Forelimb muscle (tissue), 1 donor: ENCODE measurements at places on chromosomes 3 and 15. TPM values are rescaled to one million over a fixed set of nuclear protein-coding genes. Genes with fewer than 3 reads are reported as not detected.

DNA sequence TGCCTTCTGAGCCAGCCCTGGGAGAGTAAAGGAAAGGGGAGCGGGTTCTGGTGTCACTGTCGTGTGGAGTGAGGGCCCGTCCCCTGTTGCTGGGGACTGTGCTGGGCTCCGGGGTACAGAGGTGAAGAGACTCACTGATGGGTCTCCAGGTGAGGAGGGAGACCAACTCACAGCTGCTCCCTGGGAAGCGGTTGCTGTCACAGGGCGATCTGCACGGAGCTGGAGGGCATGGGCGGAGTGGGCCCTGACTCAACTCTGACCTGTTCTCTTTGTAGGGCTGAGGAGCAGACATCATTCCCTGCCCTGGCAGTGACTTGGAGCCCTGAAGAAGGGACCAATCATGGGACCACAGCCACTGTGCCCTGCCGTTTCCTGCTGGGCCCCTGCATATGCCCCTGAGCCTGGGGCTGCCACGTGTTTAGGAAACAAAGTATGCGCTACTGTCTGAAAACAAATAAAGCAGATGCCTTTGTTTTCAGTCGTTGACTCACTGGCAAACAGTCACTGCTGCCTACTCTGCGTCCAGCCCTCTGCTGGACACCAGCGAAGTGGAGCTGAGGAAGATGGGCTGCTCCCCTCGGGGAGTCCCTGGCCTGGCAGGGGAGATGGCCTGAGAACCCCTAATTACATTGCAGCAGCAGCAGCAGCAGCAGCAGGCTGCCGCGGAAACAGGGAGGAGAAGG is 22.9 kb upstream of the PLXNA1 start:
- no peak for DNase-seq

DNA sequence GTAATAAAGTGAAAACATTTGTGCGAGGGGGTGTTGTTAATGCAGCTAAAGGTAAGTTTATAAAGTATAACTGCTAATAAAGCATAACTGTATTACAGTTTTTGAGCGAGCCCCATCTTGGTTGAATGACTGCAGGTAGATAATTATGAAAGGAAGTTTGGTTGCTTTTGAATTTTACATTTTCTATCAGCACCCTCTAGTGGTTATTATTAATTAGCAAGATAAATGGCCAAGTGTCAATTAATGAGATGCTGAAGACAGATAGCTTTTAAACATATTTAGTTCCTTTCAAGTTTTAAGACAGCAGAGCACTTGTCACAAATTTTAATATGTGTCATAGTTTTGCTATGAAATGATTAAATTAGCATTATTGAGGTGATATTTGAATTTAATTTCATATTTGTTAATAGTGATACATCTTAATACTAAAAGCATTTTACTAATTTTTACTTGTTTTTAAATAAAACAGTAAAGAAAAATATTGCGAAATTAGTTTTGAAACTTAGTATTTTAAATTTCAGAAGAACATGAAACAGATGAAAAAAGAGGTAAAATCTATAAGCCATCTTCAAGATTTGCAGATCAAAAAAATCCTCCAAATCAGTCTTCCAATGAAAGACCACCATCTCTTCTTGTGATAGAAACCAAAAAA is 15.1 kb downstream of the U2SURP start:
- DNase-seq: no peak

DNA sequence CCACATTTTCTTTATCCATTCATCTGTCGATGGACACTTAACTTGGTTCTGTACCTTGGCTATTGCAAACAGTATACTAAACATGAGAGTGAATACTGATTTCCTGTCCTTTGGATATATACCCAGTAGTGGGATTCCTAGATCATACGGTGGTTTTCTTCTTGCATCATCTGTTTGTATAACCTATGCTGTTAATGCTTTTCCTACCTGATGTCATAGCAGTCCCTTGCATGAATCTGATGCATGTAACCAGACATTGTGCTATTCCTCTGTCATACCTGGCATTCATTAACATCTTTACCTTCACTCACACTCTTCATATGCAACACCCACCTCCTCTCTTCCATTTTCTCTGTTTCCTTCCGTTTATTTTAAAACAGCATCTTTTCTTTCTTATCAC is 185.2 kb downstream of the KLHL25 start:
- DNase-seq: no peak

GRCh38 chr15:55108858-55109518 is 87.8 kb downstream of the RSL24D1 start:
- DNase-seq: no peak

DNA sequence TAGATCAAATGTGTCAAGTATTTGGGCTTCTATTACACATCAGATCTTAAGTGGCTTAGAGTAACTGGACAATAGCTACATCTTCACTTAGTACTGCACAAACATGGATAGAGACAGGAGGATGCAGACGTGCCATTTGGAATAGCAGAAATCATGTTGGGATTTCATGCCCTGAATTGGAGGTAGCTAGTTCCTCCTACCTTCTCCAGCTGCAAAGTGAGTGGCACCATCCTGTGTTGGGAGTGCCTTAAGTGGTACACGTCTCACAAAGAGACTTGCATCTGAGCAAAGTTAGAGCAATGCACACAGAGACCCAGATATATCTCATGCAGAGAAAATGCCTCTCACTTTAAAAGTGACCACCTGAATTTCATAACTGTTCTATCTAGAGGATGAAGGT is 136.5 kb downstream of the SSR3 start:
- no peak for DNase-seq

GRCh38 chr15:26171266-26171665 is 308.1 kb upstream of the ATP10A start:
- DNase-seq: no peak

GRCh38 chr3:95254758-95255157 is 1191.9 kb downstream of the NSUN3 start:
- no peak for DNase-seq

GRCh38 chr15:98063871-98064270 is 103.4 kb downstream of the ARRDC4 start:
- no peak for DNase-seq

DNA sequence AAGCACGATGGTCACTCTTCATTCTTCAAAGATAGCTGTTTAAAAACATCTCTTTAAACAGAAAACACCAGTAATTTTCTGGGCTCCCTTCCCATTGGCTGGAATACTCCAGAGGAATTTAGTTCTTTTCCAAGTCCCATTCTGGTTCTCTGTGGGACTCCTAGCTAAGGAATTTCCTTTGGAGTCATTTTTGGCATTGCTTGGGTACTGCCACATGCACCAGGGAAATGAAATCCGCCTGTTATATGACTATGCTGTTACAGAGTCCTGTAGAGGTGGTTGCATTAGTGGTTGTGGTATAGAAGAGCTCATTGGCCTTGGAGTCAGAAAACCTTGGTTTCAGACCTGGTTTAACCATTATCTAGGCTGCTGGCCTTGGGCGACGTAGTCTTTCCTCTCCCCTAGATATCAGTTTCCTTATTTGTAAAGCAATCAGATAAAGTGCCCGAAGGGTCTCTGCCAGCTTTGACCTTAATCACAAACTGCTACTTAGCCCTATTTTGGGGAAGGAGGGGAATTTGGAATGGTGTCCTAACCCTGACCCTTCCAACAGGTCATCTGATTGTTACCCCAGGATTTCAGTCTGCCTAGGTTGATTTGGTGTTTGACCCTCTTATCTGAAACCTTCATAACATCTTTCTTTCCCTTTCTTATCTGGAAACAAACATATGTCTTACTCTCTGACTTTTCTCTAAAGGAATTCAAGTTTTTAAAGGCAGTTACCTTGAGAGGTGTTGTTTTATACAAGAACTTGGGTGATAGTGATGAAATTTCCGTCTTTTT is 13.4 kb downstream of the RTP1 start:
- no peak for DNase-seq

DNA sequence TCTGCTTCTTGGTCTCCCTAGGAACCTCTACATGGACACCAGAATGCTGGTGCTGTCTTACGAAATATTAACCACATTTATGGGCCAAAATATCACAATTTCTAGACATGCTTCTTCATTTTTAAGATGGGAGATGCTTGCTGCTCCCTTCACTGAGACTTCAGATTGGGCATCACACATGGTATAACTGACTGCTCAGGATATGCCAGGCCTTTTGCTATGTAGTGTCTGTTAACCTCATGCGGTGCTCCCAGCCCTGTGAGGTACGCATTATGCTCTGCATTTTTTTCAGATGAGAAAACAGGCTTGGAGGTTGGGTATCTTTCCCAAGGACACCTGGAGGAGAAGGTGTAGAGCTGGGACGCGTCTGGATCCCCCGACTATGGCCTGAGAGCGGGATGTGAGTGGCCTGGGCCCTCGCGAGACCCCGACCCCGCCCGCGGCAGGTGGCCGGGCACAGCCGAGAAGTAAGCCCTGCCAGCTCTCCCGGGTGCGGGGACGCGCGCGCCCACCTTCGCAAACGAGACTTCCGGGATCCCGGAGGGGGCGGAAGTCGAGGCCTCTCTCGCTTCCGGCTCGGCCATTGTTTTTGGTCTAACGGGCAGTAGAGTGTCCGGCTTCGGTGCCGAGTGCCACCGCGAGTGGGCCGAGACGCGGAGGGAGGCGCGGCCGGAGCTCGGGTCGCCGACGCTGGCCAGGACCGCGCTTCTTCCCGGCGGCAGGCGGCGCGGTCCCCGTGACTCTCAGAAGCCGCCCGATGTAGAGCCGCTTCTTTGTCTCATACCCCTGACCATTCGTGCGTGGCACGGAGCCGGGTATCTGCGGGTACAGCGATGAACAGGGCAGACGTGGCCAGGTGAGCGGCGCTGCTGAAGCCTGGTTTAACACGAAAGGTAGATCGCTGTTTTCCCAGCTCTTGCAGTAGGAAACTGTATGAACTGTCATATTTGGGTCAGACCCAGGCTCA is at the start of gene ZKSCAN7:
TSS of gene ZKSCAN7 (plus strand) at position 568 of the 967 bp plus-strand sequence. CDS start 1,855 bp downstream, outside the sequence.
- no peak for DNase-seq

GRCh38 chr3:107684431-107684925 is 161.7 kb downstream of the BBX start:
- no peak for DNase-seq

DNA sequence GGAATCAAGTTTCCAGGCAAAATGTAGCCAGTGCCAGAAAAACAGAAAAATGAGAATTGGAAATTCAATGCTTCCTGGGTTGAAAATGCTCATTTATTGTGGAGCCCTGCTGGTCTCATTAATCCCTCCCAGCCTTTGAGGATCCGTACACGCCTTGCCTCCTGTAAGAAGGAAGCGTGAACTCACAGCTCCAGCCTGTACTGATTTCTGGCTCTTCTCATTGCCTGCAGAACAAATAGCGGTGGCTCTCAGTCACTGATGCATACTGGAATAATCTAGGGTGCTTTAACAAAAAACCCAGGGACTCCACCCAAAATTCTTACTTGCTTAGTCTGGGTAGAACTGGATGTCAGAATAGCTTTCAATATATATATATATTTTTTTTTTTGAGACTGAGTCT is 29.3 kb upstream of the SLC24A5 start:
- DNase-seq: no peak

GRCh38 chr3:58627941-58628340 is 38.6 kb downstream of the FAM3D start:
- DNase-seq: no peak

- DNase-seq: no peak
These were observed 355.7 kb downstream of the SOX2 start for GRCh38 chr3:182067423-182067822.

DNA sequence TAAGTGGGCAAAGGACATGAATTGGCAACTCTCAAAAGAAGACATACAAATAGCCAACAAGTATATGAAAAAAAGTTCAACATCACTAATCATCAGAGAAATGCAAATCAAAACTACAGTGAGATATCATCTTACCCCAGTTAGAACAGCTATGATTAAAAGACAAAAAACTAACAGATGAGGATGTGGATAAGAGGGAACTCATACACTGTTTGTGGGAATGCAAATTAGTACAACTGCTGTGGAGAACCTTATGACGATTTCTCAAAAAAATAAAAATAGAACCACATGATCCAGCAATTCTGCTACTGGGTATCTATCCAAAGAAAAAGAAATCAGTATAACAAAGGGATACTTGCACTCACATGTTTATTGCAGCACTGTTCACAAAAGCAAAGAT is 28.6 kb downstream of the NEK10 start:
- DNase-seq: no peak

GRCh38 chr3:25621087-25621486 is 43.6 kb downstream of the TOP2B start:
- no peak for DNase-seq

DNA sequence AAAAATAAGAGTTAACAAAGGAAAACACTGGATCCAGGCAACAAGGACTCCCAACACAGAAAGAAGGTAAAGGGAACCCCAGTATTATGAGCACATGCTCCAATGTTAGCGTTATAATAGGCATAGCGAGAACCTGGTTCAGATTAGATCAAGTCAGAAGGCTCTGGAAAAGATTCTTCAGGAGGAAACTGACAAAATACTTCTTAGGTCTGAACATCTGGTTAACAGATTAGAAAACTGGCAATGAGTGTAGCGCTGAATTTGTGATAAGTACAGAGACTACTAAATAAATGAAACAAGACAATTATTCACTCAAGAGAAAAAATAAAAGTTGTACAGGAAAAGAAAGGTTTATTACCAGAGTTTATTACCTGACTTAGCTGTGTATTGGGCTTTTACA is 146.1 kb downstream of the DPH6 start:
- no peak for DNase-seq

DNA sequence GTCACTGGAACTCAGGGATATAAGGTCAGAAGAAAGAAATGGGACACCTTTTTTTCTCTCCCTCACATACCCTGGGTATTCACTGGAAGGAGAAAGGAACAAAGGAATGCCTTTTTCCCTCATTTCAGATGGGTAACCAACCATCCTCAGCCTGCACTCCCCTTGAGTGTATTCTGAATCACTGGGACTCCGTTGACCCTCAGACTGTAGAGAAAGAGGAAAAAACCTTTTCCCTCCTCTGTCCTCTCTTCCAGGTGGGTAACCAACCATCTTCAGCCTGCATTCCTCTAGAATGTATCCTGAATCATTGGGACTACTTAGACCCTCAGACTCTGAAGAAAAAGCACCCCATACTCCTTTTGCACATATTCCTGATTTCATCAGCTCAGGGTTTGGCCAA is 11.4 kb downstream of the PRR20G start:
- DNase-seq: no peak

DNA sequence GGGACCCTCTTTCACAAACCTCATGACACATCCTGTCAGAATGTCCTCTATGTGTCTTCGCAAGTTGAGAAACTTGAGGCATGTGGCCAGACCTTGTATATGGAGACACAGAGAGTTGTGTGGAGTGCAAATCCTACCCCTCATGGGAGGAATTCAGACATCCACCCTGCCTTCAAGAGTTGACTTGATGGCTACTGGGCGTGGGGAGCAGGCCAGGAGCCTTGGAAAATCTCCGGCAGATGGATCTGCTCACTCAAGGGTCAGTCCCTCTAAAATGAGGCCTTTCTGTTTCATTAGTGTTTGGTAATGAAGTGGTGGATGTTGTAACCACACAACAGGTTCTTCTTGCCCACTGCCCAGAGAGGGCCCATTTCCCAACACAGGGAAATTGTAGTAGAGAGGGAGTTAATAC is 79.0 kb downstream of the ASB7 start:
- no peak for DNase-seq

The DNAH1 gene
- polyA plus RNA-seq: 5.6 TPM

The ZIC1 gene
- polyA plus RNA-seq: 24.8 TPM

The TIMMDC1 gene
- 77.5 TPM for polyA plus RNA-seq

The ZNF501 gene
- 5.1 TPM for polyA plus RNA-seq

The AP3B2 gene
- polyA plus RNA-seq: 0.29 TPM

The CISH gene
- polyA plus RNA-seq: 12.0 TPM

The C3orf38 gene
- 15.0 TPM for polyA plus RNA-seq

The TGM5 gene
- polyA plus RNA-seq: 0.16 TPM

The UROC1 gene
- polyA plus RNA-seq: 0.10 TPM

The GOLGA6L6 gene
- polyA plus RNA-seq: not detected

The TLR9 gene
- polyA plus RNA-seq: 0.44 TPM
